ENCODE measurements at places on chromosomes 1 and 21.
A peak's percentile ranks its signal among the peaks of the same experiment; 100 is the strongest.

- DNase-seq, result peak; percentile 73
These were observed 26.4 kb upstream of the EVA1B start for GRCh38 chr1:36349839-36350238.

DNA sequence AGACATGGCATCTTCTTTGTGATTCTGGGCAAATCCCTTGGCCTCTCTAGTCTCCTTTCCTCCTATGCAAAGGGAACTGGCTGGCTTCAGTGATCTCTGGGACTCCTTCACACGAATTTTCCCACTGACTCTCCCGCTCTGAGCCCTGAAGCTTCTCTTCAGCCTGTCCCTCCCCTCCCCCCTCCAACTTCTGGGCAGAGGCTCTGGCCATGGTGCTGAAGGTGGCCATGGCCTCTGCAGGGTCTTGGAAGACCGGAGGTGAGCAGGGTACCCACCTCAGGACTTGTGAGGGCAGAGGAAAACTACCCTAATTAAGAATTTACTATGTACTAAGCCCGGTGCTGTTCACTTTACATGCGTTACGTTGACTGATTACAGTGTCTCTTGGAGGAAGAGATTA, 29.4 kb upstream of the POU3F1 start:
- DNase-seq, result peak; percentile 72

DNA sequence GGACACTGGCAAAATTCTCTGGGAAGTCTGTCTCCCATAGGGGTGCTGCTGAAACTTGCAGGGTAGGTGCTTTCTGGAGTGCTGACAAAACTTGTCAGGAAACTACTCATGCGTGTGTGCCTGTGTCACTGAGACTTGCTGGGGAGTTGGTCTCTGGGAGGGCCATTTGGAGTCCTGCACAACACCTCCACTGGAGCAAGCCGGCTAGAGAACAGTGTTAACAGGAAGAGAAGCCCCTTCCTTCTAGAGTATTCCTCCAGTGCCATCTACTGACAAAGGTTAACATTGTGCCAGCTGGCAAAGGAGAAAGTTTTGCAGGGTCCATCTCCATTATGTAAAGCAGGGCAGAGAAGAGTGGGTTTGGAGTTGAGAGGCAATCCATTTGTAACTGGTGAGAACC, 30.0 kb downstream of the ZMYM4 start:
- DNase-seq, result peak; percentile 69

DNA sequence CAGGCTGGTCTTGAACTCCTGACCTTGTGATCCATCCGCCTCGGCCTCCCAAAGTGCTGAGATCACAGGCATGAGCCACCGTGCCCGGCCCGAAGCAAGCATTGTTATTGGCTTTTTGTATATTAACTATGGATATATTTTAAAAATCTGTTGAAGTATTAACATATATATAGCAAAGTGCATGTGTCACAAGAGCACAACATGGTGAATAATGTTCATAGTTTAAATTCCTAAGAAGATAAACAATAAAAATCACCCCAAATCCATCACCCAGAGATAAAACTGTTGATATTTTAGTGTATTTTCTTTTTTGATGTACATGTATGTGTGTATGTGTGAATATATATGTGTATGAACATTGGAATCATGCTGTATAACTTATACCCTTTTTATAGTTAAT, 9.1 kb upstream of the FOXE3 start:
- peak; percentile 82 for DNase-seq

- DNase-seq, result no peak
These were observed 14.5 kb downstream of the HHAT start for GRCh38 chr1:210342986-210343780.

- no peak for DNase-seq
These were observed 2.4 kb upstream of the RAB4A start for GRCh38 chr1:229268505-229268904.

DNA sequence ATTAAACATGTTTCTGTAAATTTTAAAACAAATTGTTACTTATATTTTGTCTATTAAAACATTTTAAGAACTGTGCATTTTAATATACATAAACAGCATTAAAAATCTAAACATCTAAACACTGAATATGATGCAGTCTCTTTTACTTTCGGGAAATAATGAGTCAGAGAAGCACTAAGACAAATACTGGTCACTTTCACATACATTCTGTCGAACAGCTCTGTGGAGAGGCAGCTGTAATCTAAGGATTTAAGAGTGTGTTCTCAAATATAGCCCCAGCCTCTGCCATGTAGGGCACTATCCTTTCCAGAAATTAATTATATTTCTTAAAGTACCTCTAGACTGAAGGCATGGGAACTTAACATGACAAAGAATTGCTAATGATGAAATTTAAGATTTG, 89.6 kb upstream of the PTGFR start:
- no peak for DNase-seq
